NCI-H82 (cell line): ENCODE measurements at places on chromosomes 4 and X.

DNA sequence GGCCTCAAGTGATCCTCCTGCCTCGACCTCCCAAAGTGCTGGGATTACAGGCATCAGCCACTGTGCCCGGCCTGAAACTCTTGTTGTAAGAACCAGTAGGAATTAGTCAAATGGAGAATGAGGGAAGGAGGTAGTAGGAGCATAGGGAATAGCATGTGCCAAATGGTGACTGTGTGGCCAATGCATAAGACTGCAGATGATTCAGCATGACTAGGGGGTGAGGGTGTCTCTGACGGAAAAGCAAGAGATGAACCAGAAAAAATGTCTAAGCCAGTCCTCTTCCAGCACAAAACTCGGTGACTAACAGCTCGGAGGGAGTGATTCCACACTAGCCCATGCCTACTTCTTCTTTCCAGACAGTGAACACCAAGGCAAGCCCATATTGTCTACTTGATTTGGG, 58.2 kb upstream of the DUSP21 start:
- DNase-seq, result no peak

DNA sequence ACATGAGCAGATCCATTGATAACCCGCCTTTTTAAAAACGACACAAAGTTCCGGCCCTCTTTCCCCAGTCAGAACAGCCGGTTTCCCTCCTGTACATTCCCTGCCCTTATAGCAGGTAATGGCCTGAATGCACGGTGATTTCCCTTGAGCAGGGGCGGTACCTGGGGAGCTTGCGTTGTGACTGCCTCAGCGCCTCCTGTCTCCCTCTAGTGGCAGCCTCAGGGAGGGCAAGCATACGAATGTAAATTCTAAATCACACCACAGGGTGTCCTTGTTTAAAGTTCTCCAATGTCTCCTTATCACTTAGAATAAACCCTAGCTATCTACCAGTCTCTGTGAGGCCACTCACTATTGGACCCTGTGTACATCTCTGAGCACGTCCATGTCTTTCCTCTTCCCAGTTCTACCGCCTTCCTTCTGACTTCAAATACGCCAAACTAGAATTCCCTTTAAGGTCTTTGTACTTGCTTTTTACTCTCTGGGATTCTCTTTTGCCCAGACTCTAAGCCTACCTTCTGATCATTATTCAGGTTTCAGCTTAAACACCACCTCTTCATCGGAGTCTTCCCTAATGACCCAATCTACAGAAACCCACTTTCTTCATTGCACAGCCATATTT, 18.4 kb upstream of the LDB2 start:
- DNase-seq, result peak; percentile 66

GRCh38 chr4:8756816-8757215, 114.8 kb downstream of the HMX1 start:
- DNase-seq, result no peak

DNA sequence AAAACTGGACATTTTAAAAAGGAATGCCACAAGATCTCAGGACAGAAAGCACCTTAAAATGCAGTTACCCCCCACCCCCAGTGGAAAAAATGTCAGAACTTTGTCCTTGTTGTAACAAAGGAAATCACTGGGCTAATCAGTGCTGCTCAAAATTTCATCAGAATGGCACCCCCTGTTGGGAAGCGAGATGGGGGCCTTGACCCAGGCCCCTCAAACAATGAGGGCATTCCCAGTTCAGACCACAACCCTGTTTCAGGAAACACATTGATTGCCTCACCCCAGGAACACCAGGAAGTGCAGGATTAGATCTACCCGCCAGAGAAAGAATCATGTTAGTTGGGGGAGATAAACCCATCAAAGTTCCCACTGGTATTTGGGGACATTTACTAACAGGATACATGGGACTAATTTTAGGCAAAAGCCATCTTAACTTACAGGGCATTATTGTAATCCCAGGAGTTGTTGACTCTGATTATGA, 16.4 kb downstream of the SPIN2B start:
- peak; percentile 3 for DNase-seq

DNA sequence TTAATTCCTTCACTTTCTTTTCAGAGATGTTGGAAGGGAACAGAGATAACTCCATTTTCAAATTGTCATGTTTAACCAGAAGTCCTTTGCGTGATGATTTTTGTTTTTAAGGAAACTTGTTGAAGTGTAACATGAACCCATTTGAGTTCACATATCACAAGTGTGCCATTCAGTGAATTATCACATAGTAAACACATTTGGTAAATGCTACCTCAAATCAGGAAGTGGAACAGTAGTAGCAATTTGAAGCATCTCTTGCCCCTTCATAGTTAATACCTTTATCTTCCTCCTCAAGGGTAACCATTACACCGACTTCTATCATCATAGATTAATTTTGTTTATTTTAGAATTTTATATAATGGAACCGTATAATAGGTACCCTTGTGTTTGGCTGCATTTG, 35.8 kb downstream of the KDM6A start:
- DNase-seq, result no peak

DNA sequence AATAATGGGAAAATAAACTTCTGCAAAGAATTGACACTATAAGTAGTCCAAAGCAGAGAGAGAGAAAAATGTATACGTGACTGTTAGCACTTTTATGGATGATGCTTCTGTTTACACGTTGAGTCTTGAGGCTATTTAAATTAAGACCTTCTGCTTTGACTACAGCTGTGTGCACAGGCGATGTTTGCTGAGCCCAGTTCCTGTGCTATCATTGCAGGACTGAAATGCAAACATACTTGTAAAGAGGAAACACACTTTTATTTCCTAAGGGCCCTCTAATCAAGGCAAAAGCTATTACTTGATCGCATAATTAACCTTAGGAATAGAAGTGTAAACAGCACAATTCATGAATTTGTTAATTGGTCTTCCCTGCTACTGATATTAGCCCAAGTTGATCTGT, 226.9 kb downstream of the FBXW7 start:
- no peak for DNase-seq
